Activated T-cell treated with anti-CD3 and anti-CD28 coated beads for 24 hours (primary cell): ENCODE measurements at places on chromosomes 1 and 21.

DNA sequence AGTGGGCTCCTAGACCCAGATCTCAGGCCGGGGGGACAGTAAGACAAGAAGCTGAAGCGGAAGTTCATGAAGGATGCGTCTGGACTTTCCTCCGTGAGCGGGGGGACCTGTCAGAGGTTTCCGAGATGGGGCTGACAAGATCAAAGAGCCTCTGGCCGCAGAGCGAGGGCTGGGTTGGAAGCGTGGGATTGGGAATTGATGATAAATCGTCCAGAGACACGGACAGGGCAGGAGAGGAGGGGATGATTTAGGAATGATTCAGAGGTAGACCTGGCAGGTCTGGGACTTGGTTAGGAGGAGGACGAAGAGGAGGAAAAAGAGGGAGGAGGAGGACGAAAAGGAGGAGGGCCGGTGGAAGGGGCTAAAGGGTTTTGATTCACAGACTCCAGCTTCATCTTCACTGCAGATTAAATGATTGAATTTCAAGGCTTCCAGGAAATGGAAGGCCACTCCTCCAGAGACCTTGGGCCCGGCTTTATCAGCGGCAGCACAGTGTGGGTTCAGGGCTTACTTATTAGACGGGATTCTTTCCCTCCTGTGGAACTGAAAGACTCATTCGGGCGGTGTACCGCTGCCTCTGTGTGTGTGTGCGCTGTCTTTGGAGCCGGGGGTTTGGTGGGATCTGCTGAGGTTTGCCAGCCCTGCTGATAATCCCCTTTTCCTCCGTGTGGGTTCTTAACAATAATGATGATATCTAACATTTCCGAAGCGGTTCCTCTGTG is 85.7 kb upstream of the SLC45A1 start:
- no peak for DNase-seq

GRCh38 chr21:37557261-37557950 is 190.8 kb downstream of the DYRK1A start:
- no peak for DNase-seq

DNA sequence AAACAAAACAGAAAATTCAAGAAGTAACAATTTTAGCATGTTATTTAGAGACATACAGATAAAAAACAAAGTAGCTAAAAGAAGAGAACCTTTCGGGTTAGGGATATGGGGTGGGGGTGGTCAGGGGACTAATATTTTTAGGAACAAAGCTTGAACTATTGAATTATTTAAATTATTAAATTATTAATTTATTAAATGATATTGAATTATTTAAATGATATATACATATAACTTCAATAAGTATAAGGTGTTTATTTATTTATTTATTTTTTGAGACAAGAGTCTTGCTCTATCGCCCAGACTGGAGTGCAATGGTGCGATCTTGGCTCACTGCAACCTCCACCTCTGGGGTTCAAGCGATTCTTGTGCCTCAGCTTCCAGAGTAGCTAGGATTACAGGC is 36.0 kb downstream of the EIF2B3 start:
- no peak for DNase-seq

GRCh38 chr1:69535490-69535889 is 32.2 kb upstream of the LRRC7 start:
- no peak for DNase-seq

DNA sequence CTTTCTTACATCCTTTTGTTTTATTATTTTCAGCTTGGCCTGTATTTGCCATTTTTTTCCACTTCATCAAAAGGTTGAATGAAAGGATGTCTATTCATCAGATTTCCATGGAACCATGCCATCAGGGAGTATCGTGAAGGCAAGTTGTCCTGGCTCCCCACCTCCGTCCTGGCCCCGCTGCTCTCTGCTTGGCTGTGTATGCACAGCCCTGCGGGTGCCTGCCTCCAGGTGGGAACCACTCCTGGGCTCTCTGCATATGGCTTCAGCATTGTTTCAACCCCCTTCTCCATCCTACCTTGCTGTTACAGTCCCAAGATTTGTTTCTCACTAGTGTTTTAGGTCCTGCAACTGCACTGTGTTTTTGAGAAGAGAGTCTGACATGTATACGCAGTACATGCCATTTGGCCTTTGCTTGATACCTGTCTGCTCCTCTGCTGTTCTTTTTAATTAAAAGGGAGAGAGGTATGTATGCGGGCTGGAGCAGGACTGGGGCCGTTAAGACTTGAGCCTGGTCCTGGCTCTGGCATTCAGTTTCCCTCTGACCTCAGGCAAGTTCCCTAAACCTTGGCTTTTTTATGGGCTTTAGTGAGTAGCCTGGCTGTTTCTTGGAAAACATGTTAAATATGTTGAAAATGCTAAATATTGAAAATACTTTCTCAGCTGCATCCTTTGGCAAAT is 69.9 kb upstream of the GCLM start:
- DNase-seq = no peak

GRCh38 chr1:208231881-208232661 is 12.1 kb downstream of the PLXNA2 start:
- DNase-seq = no peak

- no peak for DNase-seq
Measured at GRCh38 chr1:184242507-184242943, 144.3 kb upstream of the C1orf21 start.

DNA sequence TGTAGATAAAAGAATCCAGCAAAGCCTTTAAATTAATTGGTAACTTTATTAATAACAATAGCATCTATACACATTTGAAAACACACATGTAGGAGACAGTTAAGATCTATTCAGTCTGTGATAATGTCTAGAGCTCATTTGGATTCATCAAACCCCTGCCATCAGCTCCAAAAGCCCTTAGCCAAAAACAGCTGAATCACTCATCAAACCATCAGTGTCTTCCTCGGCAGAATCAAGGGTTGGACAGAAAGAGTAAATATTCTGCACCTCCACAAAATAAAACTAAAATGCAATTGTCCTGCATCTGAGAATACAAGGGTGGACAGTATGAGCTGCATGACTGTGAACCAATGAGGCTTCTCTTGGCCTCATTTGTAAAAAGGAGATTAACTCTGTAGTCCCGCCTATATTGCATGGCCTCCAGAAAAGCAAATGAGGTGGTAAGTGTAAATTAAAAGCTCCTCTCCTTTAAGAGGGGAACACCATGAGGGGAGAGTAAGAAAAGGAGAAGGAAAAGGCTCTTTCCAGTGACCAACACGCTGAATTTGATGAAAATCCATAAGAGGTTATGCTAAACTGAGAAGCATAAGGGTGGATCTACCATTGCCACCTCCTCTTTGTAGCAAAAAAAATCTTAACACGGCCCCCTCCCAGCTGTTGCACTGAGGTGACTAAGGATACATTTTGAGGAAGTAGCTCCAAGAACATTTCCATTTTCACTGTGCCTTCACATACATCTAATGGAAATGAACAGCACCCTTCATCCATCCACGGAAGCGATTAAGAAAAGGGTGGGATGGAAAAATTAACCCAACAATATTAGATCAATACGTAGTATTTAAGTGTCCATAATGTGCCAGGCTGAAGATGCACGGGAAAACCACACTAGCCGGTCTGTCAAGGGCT is 14.7 kb upstream of the BOLA1 start:
- no peak for DNase-seq

GRCh38 chr1:6329396-6329795 is 64.2 kb downstream of the ACOT7 start:
- DNase-seq = no peak

DNA sequence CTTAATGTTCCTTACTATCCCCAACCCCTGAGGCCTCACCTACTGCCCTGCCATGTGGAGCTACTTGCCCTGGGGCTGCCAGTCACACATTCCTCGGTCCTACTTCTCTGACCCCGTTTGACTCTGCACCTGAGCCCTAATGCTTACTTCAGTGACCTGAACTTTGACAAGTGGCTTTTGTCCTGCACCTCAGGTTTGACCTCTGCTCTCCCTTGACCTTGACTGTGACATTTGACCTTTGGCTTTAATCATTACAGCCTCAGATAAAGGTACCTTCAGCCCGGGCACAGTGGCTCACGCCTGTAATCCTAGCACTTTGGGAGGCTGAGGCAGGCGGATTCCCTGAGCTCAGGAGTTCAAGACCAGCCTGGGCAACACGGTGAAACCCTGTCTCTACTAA is 22.8 kb downstream of the MR1 start:
- no peak for DNase-seq

- no peak for DNase-seq
Measured at GRCh38 chr1:109950509-109950908, 34.1 kb upstream of the AHCYL1 start.
